T-helper 2 cell (primary cell): ENCODE measurements at places on chromosomes 4 and X.

DNA sequence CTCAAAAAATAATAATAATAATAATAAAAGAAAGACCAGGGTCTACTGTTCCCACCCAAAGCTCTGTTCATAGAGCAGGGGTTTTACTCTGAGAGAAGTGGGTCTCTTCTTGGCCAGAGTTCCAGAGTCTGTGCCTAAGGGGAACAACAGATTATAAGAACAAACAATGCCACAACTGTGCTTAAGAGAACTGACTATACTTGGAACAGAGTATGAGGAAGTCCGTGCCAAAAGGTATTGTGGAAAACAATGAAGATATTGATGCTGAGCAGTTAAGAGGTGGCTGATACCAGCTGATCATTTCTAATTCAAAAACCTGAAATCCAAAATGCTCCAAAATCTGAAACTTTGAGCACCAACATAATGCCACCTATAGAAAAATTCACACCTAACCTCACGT, 229.6 kb downstream of the FBXO8 start:
- no peak for DNase-seq

DNA sequence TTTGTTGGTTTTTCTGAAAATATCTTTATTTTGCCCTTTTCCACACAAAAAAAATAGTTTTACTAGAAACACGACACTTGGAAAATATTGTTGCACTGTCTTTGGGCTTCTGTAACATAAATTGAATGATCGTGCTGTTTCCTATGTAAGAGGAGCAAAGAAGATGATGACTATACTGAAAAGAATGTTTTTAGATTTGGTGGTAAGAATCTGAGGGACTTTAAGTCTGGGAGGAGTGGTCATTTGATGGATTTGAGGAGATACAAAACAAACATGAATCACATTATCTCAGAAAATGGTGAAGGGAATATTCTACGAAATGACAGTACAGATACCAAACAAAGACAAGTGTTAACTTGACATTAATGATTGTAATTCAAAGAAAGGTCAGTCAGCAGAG, 328.8 kb downstream of the ADAM29 start:
- no peak for DNase-seq

DNA sequence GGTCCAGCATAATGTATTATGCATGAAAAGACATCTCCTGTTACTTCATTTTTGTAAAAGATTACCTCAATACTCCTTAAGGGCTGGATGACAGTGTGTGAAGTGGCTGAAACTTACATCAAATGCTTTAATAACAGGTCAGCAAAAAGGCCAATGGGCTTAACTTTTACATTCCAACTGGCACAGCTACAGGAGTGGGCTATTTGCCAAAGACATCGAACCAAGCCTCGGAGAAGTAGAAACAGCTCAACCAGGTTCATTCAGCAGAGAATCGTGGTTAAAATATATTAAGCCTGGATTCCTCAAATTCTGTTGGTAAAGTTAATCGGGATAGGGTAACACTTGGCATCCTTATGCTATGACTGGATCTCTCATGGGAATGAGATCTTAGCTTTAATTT, 639.7 kb downstream of the TRIML1 start:
- DNase-seq: no peak

- DNase-seq: no peak
Measured at GRCh38 chr4:169859366-169860216, 101.8 kb upstream of the HPF1 start.

- DNase-seq: no peak
Measured at GRCh38 chr4:153791746-153792617, 3.1 kb upstream of the SFRP2 start.

- no peak for DNase-seq
Measured at GRCh38 chrX:30898886-30899285, 9.8 kb upstream of the TAB3 start.

DNA sequence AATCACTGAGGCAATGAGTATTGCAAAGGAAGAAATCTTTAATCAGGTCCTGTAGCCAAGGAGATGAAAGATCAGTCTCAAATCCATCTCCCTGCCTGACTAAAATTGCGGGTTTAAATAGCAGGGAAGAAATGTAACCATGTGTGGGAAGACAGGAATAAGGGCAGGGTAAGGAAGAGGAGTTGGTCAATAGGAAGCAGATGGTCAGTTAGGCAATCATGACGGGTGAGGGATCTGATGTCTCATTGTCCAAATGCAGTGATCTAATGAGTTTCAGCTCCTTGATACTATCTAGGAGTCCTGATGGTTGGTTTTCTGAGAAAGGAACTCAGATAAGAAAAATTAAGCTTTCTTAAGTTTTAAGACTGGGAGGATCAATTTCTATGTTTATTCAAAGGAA, 200.8 kb downstream of the SPATA18 start:
- no peak for DNase-seq

DNA sequence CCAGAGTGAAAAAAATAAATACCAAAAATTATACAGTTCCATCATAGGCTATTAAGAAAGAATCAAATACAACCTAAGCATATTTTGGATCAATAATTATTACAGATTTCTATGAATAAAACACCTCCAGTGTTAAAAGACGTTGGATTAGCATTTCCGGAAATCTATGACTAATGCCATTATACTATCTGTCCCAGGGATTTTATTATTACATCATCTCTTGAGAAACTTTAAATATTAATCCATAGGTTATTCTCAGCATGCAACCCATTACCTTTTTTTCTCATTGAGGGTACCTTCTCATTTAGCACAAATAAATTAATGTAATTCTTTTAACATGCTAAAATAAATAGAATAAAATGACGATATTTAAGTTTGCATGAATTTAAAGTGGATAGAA, 44.6 kb downstream of the CXorf58 start:
- DNase-seq: no peak
